ENCODE measurements at places on chromosomes 6 and 20.

DNA sequence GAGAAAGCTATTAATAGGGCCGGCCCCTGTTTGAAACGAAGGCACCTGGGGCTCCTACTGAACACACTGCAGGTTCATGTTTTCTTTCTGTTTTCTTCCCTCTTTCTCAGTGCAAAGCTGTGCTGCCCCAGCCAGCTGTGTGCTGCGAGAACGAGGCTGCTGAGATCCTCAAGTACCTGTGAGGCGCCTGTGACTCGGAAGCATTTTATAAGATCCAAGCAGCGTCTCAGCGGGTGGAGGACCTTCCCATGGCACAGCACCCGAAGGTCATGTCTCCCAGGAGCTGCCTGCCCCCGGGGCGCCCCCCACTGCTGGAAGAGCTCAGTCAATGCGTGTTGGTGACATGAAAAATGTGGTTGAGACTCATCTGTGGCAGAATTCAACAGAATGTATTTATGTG, 66.3 kb downstream of the SMOC2 start:
- DNase-seq, result no peak

GRCh38 chr6:87572883-87573282, 16.9 kb downstream of the RARS2 start:
- DNase-seq, result no peak

DNA sequence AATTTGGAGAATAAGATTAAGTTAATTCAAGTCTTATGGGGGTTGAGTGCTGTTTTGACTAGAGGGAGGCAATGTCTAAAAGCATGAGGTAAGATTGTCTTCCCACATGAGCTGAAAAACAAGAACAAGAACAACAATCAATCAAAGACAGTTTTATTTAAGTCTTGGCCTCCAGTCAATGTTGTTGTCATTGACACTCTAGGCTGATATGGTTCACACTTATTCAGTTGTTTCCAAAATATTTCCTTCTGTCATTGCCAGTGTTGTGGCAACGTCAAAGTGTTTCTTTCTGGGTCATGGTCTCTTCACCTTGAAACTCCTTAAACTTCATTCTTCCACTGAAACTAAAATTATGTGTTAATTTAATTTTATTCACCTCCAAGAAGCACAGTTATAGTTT, 72.4 kb downstream of the GRIK2 start:
- DNase-seq, result no peak

GRCh38 chr6:167756597-167756996, 70.1 kb upstream of the AFDN start:
- no peak for DNase-seq

DNA sequence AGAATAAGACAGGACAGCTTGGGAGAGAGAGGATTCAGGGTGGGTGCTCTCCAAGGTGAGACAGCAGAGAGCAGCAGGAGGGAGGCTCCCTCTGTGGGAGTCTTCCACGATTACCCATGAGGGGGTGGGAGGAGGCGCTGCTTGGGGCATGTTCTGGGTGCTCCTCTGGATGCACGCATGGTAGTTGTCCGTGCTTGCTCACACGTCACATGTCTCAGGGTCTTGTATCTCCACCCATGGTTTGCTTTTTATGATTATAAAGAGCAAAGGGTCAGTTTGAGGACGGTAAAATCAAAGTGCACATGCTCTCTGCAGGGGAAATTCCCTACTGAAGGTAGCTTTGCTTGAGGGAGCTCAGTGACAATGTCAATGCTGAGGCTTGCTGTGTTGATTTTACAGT, 338.4 kb downstream of the THBS2 start:
- no peak for DNase-seq

DNA sequence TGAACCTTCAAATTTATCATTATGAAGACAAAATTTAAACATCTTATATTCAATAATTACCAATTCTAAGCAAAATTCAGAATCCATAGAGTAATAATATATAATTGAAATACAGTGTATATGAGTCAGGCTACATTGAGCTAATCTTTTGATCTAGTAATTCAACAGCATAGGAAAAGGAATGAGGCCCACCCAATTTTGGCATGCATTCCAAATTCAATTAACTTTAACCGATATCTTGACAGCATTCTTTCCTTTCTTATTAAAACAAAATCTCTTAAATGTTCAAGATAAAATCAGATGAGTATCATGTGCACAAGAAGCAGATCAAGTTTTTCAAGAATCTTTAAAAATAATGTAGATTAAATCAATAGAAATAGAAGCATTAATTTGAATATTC, 132.9 kb upstream of the QKI start:
- no peak for DNase-seq

GRCh38 chr6:122714059-122714458, 65.5 kb upstream of the FABP7 start:
- DNase-seq, result no peak

DNA sequence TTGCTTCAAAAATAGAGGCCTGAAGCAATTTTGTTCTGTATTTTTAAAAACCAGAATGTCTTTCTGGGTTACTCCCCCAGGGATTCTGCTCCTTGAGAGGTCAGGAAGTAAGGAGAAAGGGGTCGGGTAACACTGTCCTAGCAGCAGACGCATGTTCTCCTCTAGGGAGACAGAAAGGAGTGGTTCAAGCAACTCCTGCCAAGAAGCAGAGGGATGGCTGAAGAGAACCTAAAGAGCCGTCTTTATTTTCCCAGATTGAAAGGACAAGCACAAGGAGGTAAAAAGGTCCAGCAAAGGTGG, 58.0 kb upstream of the SLC4A11 start:
- DNase-seq, result no peak

DNA sequence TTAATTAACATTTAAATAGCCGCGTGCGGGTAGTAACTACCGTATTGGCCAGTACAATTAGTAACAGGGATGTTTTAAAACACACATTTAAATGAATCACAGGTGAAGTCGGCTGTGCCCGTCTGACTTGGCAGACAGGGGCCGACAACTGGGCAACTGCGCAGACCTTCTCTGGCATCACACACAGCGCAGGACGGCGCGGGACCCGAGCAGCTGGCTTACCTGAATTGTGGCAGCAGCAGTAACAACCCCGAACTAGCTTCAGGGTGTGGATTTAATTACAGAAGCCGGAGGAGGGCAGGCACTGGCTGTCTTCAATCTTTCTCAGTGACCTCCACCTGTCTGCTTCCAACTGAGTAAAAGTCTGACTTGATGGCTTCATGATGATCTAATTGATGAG, 91.7 kb downstream of the DACT2 start:
- no peak for DNase-seq

GRCh38 chr6:163420289-163420614, 5.7 kb downstream of the QKI start:
- DNase-seq, result no peak

GRCh38 chr6:4164117-4164442, 28.7 kb upstream of the ECI2 start:
- no peak for DNase-seq

DNA sequence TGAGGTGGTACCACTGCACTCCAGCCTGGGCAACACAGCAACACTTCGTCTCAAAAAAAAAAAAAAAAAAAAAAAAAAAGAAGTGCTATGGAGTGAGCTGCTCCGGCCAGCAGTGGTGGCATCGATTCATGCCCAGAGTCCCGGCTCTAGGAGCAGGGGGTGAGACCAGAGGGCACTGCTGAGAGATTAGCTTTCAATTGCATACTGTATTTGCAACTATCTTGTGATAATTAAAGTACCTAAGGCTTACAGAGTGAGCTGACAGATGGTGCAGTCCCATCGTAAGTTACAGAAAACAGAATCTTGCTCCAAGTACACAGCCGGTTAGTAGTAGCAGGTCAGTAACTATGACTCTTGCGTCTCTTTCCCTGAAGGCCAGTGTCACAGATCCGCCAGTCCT, 31.5 kb downstream of the TMEM14B start:
- no peak for DNase-seq

- DNase-seq, result no peak
Measured at GRCh38 chr6:132128424-132128823, 177.3 kb upstream of the CCN2 start.

DNA sequence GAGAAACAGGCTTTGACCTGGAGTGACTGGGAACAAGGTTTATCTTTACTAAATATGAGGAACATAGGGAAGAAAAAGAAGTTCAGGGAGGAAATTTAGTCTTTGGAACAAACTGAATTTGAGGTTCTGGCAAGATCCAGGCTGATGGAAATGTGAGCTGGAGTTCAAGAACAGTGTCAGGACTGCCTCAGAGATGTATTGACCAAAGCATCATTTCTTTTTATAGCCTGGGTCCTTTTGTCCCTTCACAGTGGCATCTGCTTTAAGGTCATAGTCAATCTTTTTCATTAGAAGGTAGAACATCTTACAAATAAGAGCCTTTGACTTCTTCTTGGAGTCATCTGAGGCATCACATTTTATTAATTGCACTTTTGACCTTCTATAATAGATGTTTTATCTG, 326.5 kb upstream of the QKI start:
- no peak for DNase-seq

- DNase-seq, result no peak
Measured at GRCh38 chr20:10705801-10706459, 32.1 kb upstream of the JAG1 start.

DNA sequence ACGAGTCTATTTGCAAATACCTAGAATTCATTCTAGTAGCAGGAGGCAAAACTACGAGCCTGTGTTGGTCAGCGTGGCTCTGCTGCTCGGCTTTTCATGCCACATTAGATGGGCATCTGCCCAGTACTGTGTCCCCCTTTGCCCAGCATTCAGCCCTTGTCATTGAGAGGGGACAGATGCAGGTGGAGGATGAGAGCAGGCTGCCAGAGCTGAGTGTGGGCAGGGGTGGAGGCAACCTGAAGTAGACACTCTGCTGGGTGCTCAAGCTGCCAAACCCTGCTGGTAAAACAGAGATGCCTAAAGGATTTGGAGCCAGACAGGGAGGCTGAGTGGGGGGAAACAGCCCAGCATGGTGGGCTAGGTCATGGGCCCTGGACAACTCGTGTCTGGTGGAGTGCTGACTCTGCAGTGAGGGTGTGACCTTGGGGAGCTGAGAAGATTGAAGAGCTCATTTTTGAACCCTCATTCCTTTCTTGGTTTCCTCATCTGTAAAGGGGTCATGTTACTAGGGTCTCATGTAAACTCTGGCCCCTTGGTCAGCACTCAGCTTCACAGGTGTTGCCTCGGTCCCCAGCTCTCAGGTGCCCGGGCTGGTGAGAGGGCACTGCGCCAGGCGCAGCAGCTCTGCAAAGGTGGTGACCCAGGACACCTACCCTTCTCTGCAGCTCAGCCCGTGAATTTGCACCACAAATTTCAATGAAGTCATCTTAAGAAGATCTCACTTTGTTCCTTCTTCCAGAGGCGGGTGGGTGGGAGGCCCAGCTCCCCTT, 64.2 kb upstream of the BHLHE23 start:
- no peak for DNase-seq

GRCh38 chr20:2578475-2579192, 42.3 kb downstream of the TMC2 start:
- no peak for DNase-seq

GRCh38 chr6:161396539-161396938, 122.7 kb upstream of the AGPAT4 start:
- no peak for DNase-seq

DNA sequence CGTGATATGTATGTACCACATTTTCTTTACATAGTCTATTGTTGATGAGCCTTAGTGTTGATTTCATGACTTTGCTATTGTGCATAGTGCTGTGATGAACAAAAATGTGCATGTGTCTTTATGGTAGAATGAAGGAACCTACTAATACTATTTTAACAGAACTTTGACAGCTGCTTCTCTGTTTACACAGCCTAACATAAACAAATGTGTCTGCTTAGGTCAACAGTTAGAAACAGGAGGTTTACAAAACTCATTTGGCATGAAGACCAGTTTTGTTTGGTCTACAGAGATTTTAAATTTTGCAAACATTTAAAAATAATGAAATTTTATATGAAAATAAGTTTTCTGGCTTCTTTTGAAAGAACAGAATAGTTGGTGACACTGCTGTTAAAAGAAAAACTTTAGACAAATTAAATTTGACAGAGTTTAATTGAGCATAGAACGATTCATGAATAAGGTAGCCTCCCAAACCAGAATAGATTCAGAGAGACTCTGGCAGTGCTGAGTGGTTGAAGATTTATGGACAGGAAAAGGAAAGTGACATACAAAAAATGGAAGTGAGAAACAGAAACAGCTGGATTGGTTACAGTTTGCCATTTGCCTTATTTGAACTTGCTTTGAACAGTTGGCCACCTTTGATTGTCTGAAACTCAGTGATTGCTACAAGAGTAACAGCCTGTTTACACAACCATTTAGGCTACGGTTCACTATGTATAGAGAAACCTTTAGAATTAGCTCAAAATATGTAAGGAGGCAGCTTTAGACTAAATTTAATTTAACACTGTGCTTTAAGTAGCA, 715.8 kb upstream of the HS3ST5 start:
- DNase-seq, result no peak

DNA sequence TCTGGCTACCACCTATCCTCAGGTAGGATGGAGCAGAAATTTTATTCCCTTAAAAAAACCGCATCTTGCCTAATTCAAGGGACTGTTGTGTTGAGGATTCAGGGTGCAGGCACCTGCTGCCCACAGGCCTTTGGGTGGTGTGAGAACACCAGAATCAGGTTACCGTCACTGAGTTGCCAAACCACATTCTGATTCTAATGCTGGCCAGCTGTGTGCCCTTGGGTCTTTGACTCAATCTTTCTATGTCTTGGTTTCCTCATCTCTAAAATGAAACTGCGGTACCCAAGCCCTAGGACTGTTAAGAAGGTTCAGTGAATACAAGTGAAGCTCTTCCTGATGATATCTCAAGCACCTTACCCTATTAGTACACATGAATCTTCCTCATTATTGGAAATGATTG, 827.3 kb downstream of the DHX35 start:
- no peak for DNase-seq

GRCh38 chr6:98324446-98324845, 509.9 kb upstream of the POU3F2 start:
- DNase-seq, result no peak

- DNase-seq, result no peak
Measured at GRCh38 chr6:32195902-32196681, 3.6 kb upstream of the GPSM3 start.

DNA sequence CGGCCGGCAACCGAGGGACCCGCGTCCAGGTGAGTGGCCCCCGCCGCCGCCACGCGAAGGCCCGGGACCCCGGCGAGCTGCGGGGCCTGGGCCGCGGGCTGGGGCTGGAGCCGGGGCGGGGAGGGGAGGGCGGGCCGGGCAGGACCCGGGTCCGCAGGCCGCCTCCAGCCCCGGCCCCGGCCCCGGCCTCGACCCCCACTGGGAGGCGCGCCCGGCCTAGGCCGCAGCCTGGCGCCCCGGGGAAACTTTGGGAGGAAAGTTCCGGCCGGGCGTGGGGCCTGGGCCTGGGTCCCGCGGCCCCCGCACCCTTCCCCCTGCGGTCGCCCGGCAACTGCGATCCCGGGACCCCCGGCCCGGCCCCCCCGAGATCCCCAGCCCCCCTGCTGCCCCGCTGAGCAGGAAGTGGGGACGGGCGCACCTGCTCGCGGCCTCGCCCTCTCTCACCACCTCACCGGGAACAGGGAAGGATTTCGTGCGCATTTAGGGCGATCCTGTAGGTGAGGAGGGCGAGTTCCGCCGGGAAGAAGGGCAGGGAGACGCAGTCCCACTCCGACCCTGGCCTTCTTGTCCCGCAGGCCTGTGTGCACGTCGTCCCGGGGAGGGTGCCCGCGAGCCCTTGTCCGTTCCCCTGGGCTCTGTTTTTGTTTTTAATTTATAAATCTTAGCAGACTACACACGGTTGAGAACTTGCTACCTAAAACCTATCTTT, 402 bp downstream of the OSBPL2 start:
- DNase-seq, result no peak

Measured in cortex of kidney (tissue), 1 donor.